SW 1271 (cell line): ENCODE measurements at places on chromosomes 13 and 19.

GRCh38 chr19:41307090-41307875 lies 2.7 kb upstream of the CCDC97 start:
- DNase-seq: no peak

DNA sequence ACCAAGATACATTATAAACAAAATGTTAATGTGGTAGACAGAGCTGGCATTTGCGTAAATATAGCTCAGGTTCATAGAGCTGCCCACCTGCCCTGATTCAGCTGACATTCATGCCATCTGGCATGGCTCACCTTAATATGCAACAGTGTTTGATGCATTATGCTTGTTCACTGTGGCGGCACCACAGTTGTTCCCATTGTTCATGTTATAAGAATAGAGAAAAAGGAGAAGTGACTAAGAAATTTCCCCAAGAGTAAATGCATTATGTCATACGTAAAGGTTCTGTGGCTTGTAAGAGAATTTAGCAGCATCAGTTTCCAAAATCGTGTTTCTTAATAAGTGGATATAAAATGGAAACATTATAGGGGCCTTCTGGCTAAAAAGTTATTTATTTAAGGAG lies 4.5 kb downstream of the CCNA1 start:
- DNase-seq: no peak

- DNase-seq: peak; percentile 85
Observed at GRCh38 chr13:87089391-87089790, 581.8 kb upstream of the SLITRK5 start.

- DNase-seq: no peak
Observed at GRCh38 chr13:59279028-59279427, 884.7 kb downstream of the DIAPH3 start.

- DNase-seq: no peak
Observed at GRCh38 chr19:36775768-36776167, 3.2 kb upstream of the ZNF850 start.

GRCh38 chr13:98280176-98280510 lies 103.1 kb upstream of the RNF113B start:
- DNase-seq: no peak

DNA sequence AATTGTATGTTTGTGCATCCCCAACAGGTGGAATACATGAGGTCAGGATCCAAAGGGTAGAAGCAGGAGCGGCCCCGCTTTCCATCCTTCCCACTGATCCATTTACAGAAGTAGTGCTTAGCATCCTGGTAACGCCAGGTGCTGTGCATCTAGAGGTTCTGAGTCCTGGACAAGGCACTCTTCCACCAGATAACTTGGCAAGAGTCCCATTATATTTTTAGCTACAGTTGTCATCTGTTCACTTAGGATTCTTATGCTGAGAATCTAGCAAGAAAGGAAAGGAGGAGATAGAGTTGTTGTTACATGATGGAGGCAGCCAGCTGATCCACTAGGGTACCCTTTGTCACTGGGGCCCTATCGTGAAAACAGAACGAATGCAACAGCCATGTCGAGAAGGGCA lies 389.5 kb upstream of the ZNF507 start:
- no peak for DNase-seq

DNA sequence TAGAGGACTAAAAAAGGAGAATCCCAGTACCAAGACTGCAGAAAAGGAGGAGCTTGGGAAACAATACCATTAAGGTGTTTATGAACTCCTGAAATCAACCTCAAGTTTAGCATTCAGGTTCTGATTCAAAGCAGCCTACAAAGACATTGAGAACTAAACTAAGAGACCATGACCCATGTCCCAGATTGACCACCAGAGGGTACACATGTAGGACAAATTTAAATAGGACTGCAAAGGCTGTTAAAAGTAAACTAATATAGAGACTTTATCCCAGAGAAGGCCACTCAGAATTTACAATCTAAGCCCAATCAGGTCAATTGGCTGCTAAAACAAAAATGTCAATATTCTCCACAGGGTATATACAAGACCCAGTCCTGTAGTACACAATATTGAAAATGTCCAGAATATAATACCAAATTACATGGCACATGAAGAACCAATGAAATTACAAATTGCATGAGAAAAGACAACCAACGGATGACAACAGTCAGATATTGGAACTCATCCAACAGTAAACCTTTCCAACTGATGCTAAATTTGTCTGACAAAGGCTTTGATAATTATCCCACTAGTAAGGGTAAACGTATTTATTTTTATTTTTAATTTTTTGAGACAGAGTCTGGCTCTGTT lies 682.4 kb downstream of the UQCRFS1 start:
- no peak for DNase-seq

- peak; percentile 29 for DNase-seq
Observed at GRCh38 chr19:16435238-16435917, 36.4 kb downstream of the EPS15L1 start.

- no peak for DNase-seq
Observed at GRCh38 chr19:13744174-13744573, 20.1 kb upstream of the MRI1 start.

DNA sequence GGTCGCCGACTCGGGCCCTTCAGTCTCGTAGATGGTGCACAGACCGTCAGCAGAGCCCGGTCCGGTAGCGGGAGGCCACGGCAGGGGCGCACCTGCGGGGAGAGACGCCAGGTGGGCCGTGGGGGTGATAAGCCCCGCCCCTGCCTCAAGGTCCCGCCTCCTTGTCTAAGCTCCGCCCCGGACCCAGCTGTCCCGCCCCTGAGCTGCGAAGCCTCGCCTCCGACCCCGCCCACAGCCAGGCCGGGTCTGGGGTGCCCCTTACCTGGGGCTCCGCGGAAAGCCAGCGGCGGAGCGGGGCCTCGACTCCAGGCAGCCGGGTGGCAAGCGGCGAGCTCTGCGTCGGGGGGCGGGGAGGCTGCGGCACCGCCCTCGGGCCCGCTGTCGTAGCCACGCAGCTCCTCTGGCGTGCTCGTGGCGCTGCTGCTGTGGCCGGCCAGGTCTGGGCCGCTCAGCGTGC lies 4.7 kb downstream of the PRR36 start:
- no peak for DNase-seq

GRCh38 chr13:110030394-110030928 lies 244.1 kb upstream of the IRS2 start:
- DNase-seq: no peak

GRCh38 chr13:113477724-113478123 lies 12.8 kb downstream of the DCUN1D2 start:
- no peak for DNase-seq

DNA sequence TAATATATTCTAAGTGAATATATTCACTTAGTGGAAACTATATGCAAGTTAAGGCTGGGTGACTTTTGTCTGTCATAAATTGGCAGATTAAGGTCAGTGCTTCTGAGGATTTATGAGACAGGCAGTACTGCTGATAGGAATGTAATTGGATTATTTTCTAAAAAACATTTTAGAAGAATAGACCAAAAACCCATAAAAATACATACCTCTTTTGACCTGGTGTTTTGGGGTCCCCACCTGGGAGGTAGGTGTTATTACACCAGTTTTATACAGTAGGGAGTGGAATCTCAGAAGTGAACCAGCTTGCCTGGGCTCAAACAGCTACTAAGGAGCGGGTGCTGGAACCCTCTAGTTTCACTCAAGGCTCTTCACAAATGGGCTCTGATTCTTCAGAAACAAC lies 25.3 kb downstream of the COG3 start:
- DNase-seq: peak; percentile 37

DNA sequence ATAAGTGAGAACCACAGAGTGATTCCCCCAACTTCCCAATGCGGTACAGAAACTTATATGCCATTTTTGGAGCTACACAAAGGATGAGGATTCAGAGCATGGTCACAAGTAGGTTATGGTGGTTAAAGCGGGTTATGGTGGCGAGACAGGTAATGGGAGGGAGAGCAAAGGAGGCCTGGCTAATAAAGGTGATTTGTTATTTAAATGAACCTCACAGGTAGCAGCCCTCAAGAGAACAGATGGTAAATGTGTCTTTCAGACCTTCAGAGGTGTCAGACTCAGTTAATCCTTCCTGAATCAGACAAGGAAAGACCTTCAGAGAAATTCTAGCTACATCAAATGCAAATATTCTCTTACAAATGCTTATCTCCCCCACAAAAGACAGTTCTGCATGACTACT lies 1971.4 kb downstream of the OLFM4 start:
- DNase-seq: no peak

GRCh38 chr13:43761616-43762315 lies 25.0 kb downstream of the ENOX1 start:
- no peak for DNase-seq

GRCh38 chr13:39603424-39603947 lies 493 bp upstream of the LHFPL6 start:
- DNase-seq: peak; percentile 42

- DNase-seq: no peak
Observed at GRCh38 chr19:21065336-21065735, 16.7 kb upstream of the ZNF714 start.

GRCh38 chr19:35063940-35064818 lies 22.7 kb downstream of the HPN start:
- DNase-seq: peak; percentile 33

GRCh38 chr19:18875726-18876125 lies 20.2 kb downstream of the CERS1 start:
- no peak for DNase-seq

- no peak for DNase-seq
Observed at GRCh38 chr19:53157626-53158025, 1.2 kb downstream of the ZNF347 start.

DNA sequence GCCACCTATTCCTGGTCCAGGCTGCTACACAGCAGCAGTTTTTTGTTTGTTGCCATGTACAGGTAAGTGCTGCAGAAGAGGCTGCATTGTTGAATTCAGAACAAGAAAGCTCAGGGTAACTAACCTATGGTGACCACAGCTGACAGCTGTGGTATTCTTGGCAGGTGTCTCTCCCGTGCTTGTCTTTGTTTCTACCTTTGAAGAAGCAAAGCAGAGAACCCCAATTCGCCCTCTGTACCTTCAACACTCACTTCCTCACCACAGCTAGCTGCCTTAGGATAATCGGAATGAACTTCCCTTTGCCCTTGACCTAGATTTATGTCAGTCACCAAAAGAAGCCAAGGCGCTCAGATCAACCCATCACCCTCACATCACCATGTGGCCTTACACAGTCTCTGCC lies 1703.3 kb upstream of the SLC10A2 start:
- no peak for DNase-seq

DNA sequence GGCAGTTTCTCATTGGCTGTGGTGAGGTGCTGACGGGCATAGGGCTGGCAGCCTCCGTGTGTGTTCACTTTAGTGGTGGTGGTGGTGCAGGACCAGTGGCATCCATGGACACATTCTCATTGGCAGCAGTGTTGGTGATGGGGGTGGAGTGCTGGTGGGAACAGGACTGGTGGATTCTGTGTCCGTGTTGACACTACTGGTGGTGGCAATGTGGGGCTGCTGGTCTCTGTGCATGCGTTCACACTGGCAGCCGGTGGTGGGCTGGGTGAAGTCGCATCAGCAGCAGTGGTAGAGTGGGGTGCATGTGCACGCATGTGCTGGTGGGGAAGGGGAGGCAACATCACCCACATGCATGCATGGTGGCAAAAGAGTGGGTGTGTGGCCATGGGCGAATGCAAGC lies 1471.4 kb upstream of the PCDH20 start:
- no peak for DNase-seq

DNA sequence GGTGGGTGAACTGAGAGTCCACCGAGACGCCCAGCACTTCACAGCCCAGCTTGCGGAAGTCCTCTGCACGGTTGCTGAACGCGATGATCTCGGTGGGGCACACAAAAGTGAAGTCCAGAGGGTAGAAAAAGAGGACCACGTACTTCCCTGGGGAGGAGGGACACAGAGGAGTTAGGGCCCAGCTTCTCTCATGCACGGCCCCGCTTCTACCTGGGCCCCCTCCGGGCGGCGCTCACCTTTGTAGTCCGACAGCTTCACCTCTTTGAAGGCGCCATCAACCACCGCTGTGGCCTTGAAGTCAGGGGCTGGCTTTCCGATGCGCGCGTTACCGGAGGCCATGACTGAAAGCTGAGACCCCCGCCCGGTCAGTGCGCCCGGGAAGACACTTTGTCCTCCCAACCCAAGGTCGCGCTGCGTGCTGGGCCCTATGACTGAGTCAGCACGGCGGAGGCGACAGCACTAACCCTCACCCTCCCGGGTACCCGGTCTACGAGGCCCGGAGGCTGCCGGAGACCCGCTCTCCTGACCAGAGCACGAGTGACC lies 606 bp downstream of the PRDX2 start:
- DNase-seq: no peak

- DNase-seq: no peak
Observed at GRCh38 chr19:7251494-7251893, 42.7 kb downstream of the INSR start.

DNA sequence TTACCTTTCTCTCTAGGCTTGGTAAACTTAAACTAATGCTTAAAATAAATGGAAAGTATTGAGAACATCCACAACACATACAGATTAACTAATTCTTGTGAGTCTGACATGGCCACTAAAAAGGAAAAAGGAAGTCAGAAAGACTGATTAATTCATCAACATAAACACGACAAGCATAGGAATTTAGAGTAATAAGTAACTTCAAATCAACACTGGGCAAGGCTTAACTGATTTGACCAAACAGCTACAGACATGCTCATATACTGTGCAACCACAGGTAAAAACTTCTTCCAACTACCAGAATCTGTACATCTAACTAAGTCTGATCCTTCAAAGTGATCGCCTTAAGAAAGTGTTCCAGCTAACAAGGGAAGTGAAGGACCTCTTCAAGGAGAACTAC lies 20.5 kb downstream of the UGGT2 start:
- DNase-seq: no peak

DNA sequence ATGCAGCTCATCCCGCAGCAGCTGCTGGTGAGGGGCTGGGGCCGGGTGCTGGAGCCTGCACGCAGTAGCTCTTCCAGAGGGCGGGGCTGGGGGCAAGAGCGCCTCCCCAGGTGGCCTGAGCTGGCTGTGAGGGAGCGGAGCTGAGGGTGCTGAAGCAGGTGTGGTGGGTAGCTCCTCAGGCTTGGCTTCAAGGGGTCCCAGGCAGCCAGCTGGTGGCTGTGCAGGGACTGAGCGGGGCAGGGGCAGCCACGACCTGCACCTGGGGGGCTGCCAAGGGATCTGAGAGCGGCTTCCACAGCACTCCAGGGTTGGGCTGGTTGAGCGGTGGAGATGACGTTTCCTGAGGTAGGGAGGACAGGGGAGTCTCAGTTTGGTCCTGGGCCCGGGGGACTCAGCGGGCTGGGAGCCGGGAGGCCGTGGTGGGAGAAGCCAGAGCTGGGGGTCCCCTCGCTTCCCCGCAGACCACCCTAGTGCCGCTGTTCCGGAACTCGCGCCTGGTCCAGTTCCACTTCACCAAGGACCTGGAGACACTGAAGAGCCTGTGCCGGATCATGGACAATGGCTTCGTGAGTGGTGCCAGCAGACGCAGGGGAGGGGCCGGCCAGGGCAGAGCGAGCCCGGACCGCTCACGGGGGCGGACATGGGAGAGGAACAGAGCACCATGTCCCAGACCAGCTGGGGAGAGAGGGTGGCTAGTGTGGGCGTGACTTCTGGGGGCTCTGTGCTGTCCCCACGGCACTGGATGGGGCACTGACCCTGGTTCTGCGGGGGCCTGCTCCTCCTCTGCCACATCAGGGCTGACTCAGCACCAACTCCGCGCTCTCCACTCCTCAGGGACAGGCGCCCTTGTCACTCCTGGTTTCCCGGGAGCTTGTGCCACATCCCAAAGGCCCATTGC lies 7.4 kb downstream of the PTOV1 start:
- DNase-seq: no peak

- no peak for DNase-seq
Observed at GRCh38 chr19:58572818-58573657, at the start of gene MZF1. Gene MZF1, minus strand, starts transcription at chr19:58573335. Its CDS starts 1,946 bp downstream, at chr19:58571389.

GRCh38 chr13:49052813-49053212 lies 77.1 kb downstream of the FNDC3A start:
- no peak for DNase-seq

- no peak for DNase-seq
Observed at GRCh38 chr19:4548238-4548584, 8.4 kb upstream of the LRG1 start.
